ENCODE measurements at places on chromosomes 11 and 22.

GRCh38 chr11:93844568-93844967 lies 5.8 kb downstream of the VSTM5 start:
- DNase-seq: no peak

DNA sequence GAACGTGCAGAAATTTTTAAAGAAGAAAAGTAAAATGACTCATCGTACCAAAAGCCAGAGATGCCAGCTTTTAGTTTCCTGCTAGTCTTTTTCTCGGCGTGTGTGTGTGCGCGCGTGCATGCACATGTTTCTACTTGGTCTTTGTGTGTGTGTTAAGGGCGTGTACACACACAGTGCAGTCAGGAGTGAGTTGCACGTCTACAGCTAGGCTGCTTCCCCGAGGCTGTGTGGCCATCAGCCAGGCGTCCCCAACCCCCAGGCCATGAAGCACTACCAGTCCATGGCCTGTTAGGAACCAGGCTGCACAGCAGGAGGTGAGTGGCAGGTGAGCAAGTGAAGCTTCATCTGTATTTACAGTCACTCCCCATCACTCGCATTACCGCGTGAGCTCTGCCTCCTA lies 36.4 kb downstream of the KCNQ1 start:
- DNase-seq: no peak

- DNase-seq: no peak
These were observed 31.8 kb downstream of the RNF169 start for GRCh38 chr11:74780248-74781005.

GRCh38 chr22:25548866-25549464 lies 15.5 kb upstream of the GRK3 start:
- no peak for DNase-seq

GRCh38 chr11:48366365-48366764 lies at the start of gene OR4C5:
Gene OR4C5 (minus strand): TSS chr11:48366465. CDS start chr11:48366465, 0 bp downstream.
- DNase-seq: no peak

GRCh38 chr11:35688023-35688422 lies 25.4 kb downstream of the TRIM44 start:
- DNase-seq: no peak

- no peak for DNase-seq
These were observed 6.6 kb upstream of the MRGPRG start for GRCh38 chr11:3225159-3225758.

GRCh38 chr11:122799406-122800105 lies 38.7 kb upstream of the CRTAM start:
- DNase-seq: no peak

GRCh38 chr22:29855611-29856181 lies 17.6 kb upstream of the ASCC2 start:
- DNase-seq: no peak

DNA sequence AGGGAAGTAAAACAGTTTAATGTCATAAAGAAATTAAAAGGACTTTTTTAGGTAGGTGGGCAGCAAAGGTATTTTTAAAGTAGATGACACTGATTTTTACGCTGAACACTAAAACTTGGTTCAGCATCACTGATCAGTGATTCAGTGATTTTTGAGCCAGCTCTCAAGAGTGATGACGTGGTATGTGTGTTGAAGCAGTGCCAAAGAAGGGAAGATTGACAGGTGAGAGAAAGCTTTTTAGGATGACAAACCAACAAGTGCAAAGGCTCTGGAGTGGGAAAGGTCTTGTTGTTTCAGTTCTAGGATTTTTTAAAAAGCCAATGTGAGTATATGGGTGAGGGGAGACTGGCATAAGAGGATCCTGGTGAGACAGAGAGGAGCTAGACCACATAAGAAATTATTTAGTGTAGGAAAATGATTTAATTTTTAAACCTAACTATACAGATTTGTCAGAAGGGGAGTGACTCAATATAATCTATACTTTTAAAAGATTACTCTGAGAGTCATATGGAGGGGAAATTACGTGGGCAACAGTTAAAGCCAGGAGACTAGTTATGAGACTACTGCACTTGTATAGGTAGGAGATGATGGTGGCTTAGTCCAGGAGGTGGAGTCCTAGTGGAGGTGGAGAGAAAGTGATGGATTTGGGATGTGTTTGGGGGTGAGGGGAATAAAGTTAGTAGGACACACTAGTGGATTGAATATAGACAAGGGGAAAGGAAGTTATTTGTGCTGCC lies 17.6 kb upstream of the CALCB start:
- DNase-seq: no peak

- DNase-seq: no peak
These were observed 341.7 kb upstream of the MTNR1B start for GRCh38 chr11:92627615-92628256.

GRCh38 chr11:119343726-119344125 lies 2.8 kb downstream of the MFRP start:
- no peak for DNase-seq

DNA sequence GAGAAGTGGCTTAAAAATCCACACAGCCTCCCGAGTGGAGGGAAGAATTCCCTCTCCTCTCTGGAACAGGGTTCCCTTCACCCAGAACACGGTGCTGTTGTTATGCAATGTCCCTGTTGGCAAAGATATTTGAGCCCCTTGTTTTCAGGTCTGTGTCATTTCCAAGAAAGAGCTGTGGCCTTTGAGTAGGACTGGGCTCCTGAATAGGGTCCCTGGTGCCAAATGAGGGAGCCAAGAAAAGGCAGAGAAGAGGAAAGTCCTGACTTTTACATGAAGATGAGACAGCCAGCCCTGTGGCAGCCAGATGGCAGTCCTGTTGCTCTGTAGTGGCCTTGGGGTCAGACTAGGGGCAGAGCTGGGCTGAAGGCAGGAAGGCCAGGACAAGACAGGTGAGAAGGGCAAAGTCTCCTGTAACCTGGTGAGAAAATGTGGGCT lies 51.2 kb upstream of the ELF5 start:
- no peak for DNase-seq

DNA sequence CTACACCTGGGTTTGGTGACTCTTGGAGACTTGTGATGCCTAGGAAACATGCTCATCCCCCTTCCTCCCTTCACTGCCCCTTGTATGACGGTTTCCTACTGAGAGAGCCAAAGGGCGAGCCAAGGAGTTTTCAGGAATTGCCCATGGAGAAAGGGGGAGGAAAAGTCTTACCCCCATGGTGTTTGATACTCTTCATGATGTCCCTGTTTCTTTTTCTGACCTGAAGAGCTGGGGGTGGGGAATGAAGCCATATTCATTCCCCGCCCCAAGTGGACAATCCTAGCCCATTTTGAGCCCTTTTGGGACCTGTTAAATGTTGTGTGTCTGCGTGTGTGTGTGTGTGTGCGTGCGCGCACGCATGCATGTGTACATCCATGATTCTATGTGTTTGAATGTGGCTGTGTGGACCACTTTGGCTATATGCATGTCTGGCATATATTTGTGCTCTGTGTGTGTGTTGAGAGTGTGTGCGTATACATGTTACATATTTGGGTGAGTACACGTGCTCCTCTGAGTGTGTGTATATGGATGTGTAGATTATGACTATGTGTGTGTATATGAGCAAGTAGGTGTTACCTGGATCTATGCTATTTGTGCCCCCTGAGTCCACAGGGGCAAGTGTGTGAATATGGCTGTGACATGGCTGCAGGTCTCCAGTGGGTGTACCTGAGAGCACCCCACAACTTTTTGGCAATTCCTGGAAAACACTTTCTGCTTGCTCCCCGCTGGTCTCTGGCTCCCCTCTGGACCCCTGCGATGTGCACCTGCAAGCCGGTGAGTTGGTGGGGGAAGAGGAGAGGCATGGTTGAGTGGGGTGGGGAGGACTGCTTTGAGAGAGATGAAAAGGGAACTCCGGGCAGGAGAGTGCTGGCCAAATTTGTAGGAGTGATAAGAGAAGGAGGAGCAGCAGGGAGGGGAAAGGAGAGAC lies 24.6 kb downstream of the OTOG start:
- DNase-seq: no peak

DNA sequence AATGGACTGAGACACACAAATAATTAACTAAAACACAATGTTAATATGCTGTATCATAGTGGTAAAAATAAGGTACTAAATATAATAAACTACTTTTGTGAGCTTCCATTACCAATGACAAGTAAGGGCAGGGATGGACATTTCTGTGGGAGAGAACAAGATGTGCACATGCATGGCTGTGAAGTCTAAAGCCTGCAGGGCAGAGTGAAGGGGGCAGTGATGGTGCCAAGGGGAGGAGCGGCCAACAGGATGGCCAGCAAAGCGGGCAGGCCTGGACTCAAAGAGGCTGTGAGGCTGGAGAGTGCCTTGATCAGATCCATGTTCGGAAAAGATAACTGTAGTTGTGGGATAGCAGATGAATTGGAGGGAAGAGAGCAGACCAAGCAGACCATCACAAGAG lies 12.5 kb downstream of the DESI1 start:
- no peak for DNase-seq

- no peak for DNase-seq
These were observed 166.6 kb downstream of the COMMD9 start for GRCh38 chr11:36122671-36123070.

DNA sequence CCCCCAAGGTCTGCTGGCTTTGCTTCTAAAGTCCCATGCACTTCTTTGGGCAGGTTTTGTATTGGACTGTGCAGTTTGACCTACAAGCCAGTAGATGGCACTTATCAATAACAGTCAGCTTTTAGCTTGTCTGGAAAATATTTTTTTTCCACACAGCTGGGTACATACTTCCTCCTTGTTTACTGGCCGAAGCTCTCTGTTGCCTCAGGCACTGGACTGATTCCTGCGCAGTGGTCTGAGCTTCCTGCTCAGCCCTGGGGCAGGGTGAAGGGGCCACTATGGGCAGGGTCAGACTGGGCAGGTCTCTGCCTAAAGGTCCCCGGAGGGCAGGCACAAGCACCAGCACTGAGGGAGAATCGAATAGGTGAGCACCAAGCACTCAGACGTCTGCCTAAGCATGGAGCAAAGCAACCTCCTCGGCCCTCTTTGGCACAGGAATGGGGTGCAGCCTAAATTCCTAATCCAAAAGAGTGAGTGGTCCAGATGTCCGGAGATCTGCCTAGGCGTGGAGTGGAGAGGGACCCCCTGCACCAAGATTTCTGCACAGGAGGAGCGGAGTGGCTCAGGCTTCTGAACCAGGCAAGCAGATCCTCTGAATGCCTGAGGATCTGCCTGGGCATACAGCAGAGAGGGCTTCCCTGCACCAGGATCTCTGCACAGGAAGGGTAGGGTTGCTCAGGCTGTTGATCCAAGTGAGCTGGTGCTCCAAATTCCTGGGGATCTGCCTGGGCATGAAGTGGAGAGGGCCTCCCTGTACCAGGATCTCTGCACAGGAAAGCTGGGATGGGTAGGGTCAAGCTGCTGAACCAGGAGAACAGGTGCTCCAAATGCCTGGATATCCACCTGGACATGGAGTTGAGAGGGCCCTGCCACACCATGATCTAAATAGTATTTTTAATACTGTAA lies 105.9 kb upstream of the C11orf58 start:
- DNase-seq: no peak

GRCh38 chr11:74325649-74326645 lies 14.5 kb upstream of the P4HA3 start:
- DNase-seq: no peak

- no peak for DNase-seq
These were observed 2.9 kb upstream of the KIRREL3 start for GRCh38 chr11:127003260-127003981.

- DNase-seq: no peak
These were observed 16.3 kb upstream of the CCT8L2 start for GRCh38 chr22:16608931-16609330.

DNA sequence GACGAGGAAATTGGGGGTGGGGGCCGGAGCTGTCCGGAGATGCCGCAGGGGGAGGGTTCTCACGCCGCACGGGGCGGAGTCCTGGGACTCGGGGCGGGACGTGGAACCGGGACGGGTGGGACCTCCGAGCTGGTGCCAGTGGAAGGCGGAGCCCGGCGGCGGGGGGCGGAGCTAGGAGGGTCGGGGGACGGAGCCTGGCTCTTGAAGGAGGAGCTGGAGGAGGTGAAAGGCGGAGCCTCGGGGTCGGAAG lies 271 bp downstream of the FKBP2 start:
- peak; percentile 100 for DNase-seq

DNA sequence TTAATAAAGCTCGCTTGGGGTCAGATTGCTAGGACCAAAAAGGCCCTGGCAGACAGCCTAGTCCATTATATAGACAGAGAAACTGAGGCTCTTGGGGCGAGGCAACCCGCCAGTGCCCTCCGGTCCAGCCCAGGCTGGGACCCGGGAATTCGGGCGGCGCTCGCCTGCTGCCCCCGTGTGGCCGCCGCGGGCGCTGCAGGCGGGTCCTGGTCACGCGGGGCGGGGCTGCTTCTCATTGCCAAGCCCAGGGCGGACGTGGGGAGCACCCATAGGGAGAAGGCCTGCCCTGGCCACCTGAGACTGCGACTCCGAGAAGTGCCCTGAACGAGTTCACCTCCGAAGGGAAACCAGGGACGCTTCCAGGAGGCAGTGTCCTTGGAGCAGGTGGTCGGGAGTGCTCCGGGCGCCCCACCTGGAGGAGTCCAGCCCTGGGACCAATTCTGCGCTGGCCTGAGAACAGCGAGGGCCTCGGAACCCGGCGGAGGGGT lies 36.0 kb upstream of the CSNK1E start:
- peak; percentile 50 for DNase-seq

DNA sequence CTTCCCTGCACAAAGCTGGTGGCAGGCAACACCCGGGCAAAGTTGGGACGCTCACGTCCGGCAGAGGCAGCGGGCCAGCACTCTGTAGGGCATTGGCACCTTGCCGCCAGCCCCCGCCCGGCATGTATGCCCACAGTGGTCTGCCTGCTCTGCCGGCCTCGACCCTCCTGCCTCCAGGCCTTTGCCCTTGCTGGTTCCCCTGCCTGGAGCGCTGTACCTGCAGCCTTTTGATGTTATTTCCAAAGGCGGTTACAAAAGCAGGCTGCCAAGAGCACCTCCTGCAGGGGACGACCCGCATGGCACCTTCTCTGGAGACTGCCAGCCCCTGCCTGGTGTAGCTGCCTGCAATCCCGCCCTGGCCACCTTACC lies 56.5 kb upstream of the SHISAL1 start:
- DNase-seq: no peak

- no peak for DNase-seq
These were observed 202.0 kb downstream of the PGR start for GRCh38 chr11:100927579-100927978.

GRCh38 chr22:19287076-19287707 lies 4.3 kb downstream of the CLTCL1 start:
- DNase-seq: no peak

DNA sequence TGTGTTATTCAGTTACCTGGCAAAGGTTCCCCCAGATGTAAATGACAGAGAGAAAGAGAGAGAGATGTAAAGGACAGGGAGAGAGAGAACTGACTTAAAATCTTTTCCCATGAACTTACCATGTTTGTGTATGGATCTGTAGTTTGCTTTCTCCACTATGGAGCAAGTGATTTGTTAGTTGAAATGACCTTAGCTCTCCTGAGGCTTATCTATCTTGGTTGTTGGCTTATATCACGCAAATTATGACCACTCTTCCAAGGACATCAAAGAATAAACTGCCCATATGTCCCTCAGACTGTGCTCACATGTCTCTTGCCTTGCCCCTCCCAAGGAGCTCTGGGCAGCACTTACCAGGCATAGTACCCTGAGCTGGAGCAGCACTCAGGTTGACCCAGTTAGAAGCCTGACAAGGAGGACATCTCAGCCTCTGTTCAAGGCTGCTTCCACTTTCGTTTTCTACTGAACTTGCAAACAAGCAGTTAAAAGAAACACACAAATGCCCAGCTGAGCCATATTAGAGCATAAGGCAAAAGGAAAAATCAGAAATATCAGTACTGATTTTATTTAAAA lies 95.3 kb upstream of the RCN1 start:
- peak; percentile 9 for DNase-seq
